ENCODE measurements at places on chromosomes 4 and X. TPM values are rescaled to one million over a fixed set of nuclear protein-coding genes. Genes with fewer than 3 reads are reported as not detected.
A peak's percentile ranks its signal among the peaks of the same experiment; 100 is the strongest.

- DNase-seq, result no peak
Measured at GRCh38 chr4:176262243-176262642, 6.8 kb downstream of the ASB5 start.

DNA sequence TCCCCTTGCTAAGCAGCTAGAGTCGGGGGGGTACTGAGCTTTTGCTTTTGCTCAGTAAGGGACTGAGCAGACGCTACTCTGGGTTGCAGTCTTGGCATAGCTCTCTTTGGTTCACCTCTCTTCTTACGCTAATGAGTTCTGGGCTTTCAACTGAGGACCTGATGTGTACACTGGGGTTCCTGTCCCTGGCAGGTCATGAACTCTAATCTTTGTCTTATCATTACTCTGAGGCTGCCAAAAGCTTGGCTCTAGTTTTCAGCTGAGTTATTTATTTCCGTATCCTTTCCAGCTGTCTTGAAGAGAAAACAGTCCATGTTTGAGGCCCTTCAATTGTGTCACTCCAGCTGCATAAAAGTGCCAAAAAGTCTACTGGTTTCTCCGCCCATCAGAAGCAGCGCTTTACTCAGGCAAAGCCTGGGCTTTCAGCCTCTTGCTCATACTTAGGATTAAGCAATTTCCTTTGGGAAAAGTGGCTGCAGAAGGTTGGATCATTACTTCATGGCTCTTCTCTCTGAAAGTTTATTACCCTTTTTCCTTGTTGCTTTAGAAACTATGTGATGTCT, 121.0 kb upstream of the STOX2 start:
- DNase-seq, result no peak

DNA sequence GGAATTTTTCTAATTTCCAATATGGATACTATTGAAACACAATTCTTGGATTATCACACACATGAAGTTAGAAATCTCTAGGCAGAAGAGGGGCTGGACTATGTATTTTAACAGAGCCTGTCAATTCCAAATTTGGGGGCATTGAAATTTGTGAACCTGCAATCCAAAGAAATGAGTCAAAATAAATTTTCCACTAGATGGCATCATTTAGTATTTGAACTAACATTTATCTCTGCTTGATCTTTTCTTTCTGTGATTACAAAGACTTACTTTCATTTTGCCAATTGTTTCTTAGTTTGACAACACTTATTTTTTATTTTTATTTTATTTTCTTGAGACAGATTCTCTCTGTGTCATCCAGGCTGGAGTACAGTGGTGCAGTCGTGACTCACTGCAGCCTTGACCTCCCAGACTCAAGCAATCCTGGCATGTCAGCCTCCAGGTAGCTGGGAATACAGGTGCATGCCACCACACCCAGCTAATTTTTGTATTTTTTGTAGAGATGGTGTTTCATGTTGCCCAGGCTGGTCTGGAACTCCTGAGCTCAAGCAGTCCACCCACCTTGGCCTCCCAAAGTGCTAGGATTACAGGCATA, 2.7 kb upstream of the PYURF start:
- DNase-seq, result peak; percentile 2

GRCh38 chr4:72394012-72394663, 174.9 kb downstream of the ADAMTS3 start:
- no peak for DNase-seq

DNA sequence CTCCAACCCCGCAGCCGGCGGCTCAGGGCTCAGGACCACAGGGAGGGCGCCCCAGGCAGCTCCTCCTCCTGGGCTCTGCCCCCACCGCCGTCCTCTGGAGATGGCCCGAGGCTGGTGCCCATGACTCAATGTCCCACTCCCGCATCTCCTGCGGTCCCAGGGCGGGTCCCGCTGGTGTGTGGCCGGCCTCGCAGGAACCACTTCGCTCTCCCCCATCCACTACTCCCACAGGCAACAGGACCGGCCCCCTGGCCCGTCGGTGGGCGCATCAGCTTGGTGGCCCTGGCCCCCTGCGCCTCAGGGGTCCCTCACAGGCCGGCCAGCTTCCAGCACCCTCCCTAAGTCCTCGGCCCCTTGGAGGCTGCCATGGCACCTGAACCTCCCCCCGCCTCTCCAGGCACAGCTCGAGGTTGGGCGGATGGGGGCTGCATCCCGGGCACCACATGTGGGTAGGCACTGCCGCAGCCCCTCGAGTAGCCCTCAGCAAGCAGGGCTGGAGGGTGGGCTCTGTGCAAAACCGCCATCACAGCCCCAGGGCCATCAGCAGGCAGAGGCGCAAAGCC, 22.8 kb upstream of the SPON2 start:
- no peak for DNase-seq

- no peak for DNase-seq
Measured at GRCh38 chr4:33941854-33942253, 2302.5 kb downstream of the ARAP2 start.

GRCh38 chrX:44247468-44247867, 96.0 kb downstream of the EFHC2 start:
- DNase-seq, result no peak

GRCh38 chr4:184398741-184399511, 75.4 kb downstream of the IRF2 start:
- DNase-seq, result no peak

DNA sequence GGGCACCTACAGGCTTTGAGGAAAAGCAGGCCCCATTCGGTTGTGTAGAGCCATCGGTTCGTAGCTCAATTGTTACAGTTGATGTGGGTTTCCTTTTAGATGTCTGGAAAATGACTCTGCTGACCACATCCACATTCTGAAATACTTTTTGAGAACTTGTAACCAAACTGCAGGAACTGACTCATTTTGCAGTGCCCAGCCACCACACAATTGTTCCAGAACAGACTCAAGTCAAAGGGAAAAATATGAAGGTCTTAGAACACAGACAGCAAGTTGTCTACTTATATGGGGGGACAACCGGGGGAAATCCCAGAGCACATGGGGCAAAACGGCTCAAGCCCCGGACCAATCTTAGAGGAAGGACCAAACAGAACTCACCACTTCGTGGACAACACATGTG, 557.6 kb upstream of the DIPK2B start:
- no peak for DNase-seq

DNA sequence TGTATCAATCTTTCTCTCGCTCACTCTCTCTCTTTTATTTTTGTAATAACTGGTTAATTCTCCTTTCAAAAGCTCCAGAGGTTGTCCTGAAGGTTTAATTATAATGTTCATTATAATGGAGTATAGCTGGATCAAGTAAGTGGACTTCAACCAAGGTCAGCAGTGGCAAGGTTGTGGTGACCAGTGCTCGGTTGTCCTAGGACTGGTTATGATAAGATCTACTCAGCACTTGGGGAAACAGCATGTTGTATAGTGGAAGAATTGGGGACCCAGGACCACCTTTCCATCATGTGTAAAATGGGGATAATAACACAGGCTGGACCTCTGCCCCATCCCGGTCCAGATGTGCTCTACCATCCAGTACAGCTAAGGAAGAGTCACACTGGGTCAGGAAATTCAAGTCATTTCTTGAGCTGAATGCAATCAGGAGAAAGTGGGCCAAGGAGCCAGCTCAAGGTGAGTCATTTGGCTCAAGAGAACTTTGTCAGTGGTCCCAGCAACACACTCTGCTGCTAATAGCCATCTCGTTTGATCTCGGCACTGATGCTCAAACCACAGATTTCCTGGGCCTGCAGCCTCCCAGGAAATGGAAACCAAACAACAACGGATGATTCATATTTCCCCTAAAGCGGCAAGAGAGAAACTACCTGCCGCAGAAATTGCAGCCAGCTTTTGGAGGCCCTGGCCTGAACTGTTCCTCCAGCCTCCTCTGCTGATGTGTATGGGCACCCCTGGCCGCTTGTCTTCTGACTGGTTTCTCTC, 123.6 kb upstream of the RBPJ start:
- peak; percentile 59 for DNase-seq

DNA sequence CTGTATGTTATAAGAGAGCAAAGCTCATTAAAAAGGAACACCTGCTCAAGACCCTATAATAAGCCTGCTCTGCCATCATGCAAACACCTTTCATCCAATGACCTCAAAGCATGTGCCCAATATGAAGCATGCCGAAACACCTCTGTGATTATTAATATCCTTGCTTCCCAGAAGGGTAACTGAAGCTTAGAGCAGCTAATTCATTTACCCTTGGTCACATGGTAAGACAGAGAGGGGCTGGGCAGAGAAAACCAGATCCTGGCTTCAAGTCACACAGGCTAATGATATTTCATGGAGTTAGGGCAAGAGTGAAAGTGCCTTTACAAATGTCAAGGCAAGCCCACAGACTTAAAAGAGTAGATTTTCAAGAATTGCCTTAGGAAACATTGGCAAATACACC, 5.6 kb downstream of the AMOT start:
- no peak for DNase-seq

DNA sequence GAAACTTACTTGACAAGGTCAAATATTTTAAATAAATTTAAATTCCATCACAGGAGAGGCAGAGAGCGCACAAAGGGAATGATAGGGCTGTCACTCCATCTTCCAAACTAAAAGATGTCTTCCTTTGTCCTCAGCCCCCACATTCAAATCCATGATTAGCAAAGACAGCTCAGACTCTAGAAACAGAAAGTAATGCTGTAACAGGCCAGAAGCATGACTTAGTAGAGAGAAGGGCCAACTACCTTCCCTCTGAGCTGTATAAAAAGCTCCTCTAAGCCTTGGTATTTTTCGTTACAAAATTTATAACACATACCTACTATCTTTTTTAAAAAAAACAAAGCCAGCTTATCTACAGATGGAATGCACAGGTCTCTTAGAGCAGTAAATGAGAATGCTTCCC, 207.4 kb downstream of the MAPK10 start:
- DNase-seq, result no peak

Gene TNIP2
- total RNA-seq, result 18.7 TPM
